ENCODE measurements at places on chromosomes 12 and 14.

DNA sequence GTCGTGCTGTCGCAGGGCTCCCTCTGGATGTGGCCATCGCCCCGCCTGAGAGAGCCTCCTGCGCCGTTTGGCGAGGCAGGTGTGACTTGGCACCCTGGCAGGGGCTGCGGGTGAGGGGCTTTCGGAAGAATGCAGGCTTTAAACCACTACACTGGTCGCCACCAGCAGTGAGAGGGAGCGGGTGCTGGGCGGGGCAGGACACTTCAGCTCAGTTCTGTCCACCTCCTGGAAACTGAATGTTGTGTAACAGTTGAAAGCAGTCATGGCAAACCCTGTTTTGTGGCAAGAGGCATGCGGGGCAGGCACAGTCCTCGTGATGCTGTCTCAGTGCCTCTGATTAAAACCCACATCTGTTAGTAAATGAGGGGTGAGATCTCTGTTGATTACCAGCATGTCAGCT is 55.9 kb downstream of the AACS start:
- DNase-seq = no peak

GRCh38 chr12:108102363-108102762 is 26.7 kb upstream of the WSCD2 start:
- DNase-seq = no peak

DNA sequence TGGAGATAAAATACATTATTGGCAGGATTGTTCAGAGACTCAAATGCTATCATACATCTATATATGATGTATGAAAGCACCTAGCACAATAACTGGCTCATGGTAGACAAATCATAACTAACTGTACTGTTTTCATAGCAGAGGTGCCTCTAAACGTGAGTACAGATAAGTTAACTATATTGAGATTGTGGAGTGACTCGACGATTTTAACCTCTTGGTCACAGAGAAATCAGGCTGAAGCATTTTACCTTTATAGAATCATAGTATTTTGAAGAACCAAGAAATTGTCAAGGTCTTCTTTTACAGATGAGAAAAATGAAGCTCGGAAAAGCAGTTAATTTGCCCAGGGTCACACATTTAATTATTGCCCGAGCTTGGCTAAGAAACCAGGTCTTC is 666 bp upstream of the DERA start:
- DNase-seq = no peak

- no peak for DNase-seq
These were observed 11.4 kb downstream of the SLC15A5 start for GRCh38 chr12:16266085-16266484.

GRCh38 chr14:25150401-25150800 is 100.5 kb upstream of the STXBP6 start:
- no peak for DNase-seq

- no peak for DNase-seq
These were observed 118.3 kb downstream of the DAAM1 start for GRCh38 chr14:59306775-59307174.

DNA sequence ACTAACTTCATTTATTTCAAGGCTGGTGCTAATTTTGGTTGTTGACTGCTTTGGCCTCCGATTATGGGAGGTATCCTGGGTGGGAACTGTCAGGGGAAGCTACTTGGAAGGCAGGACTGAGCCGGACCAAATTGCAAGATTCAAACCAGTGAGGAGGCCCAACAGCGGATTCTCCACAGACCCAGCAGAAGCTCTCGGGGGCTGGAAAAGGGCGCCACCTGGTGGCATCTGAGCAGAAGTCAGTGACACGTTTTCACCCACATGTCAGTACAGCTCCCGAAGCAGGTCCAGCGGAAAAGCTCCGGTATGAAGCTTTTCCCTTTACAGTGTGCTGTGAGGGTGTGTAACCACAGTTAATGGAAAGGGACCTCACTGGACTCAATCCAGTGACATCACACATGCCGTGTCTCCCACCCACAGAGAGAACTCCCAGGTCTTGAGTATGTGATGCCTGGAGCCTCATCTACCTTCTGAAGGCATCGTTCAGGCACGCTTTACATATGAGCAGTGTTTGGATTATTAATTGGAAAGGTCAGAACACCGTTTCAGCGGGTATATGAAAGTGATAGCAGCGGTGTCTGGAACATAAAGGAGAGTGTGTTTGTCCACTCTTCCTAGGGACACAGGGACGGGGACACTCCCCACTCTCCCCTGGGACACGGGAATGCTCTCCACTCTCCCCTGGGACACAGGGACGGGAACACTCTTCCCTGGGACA is 3.6 kb upstream of the P2RX2 start:
- peak; percentile 74 for DNase-seq

GRCh38 chr14:93137864-93138263 is 22.1 kb upstream of the ITPK1 start:
- no peak for DNase-seq

GRCh38 chr12:227286-227915 is 13.4 kb upstream of the SLC6A12 start:
- DNase-seq = no peak

Measured in T-helper 17 cell (primary cell).